ENCODE measurements at places on chromosomes 4 and X. TPM values are rescaled to one million over a fixed set of nuclear protein-coding genes. Genes with fewer than 3 reads are reported as not detected.

- H3K27ac ChIP-seq = peak overlapping the region; percentile 65
- peaks cover 49% of the 10 kb centered on the region for H3K36me3 ChIP-seq
- no peak for DNase-seq
- no peaks in the 10 kb centered on the region for H3K27me3 ChIP-seq
Measured at GRCh38 chr4:38814386-38814785, 9.8 kb upstream of the TLR1 start.

- DNase-seq = no peak
- no peak overlapping the region for H3K4me3 ChIP-seq
- peaks cover 35% of the 10 kb centered on the region for H3K4me1 ChIP-seq
- peaks cover 22% of the 10 kb centered on the region for H3K36me3 ChIP-seq
Measured at GRCh38 chr4:107996949-107997788, 7.5 kb downstream of the HADH start.

P2RY8 gene
- total RNA-seq = 315 TPM

DNA sequence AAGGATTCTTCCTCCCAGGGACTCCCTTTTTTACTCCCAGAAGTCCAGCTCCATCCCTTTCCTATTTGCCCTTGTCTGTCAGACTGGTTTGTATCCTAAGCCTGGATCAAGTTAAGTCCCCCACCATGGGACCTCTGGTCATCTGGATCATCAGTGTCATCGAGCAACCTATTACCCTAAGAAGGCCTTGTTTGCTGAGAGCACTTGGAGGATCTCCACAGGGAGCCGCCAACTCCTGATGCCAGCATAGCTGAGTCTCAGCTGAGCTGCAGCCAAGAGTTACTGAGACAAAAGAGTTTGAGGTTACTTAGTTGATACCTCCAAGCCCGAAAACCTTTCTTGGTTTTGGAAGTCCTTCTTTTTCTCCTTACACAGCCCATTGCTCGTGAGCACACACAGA lies 10.1 kb upstream of the DAPP1 start:
- no peaks in the 10 kb centered on the region for H3K36me3 ChIP-seq
- DNase-seq = no peak
- H3K27ac ChIP-seq = no peak overlapping the region
- H3K4me1 ChIP-seq = peaks cover 17% of the 10 kb centered on the region
- H3K27me3 ChIP-seq = peaks cover 24% of the 10 kb centered on the region

DNA sequence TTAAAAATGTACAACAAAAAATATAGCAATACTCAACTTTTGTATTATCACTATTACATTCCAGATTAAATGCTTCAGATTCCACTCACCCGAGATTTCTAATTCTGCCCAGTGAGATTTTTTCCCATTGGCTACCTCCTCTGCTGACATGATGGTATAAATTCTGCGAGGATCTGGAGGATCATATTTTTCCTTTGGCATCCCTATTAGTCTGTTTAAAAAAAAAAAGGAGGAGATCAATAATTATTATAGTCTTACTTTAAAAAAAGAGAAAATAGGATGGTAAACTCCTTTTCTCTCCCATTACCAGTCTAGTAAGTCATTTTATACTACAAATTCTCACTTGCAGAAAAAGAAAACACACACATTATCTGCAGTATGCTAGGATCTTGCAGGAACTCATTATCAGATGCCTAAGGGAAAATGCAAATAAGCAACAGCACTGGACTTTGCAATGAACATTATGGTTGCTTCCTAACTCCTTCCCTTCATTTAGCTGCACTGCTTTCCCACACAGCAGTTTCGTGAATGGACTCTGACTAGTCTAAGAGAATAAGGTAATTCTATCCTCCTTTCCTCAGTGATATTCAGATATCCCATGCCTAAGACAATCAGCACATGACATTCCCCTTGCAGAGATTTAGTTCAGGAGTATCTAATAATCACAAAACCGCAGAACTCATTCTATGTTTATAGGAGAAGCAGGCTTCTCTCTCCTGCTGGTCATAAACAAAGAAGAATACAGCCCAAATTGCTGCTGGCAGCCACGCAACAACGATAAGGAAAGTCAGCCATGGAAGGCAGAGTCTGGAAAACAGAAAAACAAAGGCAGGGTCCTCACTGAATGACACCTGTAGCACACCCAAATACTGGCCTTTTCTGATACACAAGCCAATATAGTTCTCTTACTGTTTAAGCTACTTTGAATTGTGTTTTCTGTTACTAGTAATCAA lies 42.7 kb downstream of the CNOT6L start:
- no peak for DNase-seq
- H3K4me3 ChIP-seq = no peak overlapping the region
- peaks cover 40% of the 10 kb centered on the region for H3K36me3 ChIP-seq
- no peaks in the 10 kb centered on the region for H3K27me3 ChIP-seq
- H3K27ac ChIP-seq = peak overlapping the region; percentile 38
- peaks cover 24% of the 10 kb centered on the region for H3K4me1 ChIP-seq

DNA sequence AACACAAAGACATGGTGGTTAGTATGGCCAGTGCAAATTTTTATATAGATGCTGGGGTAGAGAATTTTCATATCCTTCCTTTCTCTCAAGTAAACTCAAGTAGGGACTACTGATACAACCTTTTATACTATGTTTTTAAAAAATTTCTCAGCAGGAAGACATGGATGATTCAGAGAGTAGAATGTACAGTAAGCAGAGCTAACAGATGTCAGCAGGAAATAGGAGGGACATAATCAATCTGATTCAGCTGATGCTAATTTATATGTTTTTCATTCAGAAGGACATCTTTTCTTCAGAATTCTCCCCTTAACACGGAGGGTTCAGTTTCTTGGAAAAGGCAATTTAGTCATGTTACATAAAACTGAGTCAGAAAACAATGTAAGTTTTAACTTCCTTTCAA lies 95.4 kb downstream of the GRIA2 start:
- H3K27me3 ChIP-seq = no peaks in the 10 kb centered on the region
- H3K4me1 ChIP-seq = no peaks in the 10 kb centered on the region
- H3K36me3 ChIP-seq = no peaks in the 10 kb centered on the region
- DNase-seq = no peak
- no peak overlapping the region for H3K27ac ChIP-seq

DNA sequence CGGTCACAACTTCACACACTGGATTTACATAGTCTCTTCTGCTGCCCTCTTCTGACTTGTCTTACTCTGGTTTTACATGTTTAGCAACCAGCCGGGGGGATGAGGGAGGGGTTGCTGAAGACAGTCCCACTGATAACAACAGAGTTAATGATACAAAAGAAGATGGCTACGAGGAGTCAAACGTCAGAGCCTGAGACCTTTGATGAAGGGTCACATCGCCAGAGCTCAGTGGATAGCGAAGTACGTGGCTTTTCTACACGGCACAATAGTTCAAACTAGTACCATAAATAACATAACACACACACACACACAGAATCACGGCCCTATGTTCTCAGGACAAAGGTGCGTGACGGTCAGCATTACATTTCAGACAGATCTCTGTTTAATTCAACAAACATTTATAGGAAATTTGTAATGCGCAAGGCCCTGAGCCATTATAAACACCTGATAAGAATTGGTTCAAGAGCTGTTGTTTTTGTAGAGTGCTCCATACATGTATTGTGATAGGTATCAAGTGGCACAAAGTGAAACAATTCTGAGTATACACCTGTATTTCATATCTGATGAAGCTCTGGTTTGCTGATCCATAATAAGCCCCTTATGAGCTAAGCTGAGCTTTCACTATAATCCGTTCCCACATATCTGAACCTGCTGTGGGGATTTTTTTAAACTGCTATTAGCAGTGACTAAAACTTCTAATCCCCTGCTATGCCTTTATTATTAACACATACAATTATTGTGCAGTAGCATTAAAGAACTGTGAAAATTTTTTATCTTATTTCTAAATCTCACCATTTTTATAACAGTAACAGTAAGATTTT lies 100.0 kb downstream of the NR3C2 start:
- H3K27ac ChIP-seq = no peak overlapping the region
- no peaks in the 10 kb centered on the region for H3K4me1 ChIP-seq
- no peaks in the 10 kb centered on the region for H3K27me3 ChIP-seq

DNA sequence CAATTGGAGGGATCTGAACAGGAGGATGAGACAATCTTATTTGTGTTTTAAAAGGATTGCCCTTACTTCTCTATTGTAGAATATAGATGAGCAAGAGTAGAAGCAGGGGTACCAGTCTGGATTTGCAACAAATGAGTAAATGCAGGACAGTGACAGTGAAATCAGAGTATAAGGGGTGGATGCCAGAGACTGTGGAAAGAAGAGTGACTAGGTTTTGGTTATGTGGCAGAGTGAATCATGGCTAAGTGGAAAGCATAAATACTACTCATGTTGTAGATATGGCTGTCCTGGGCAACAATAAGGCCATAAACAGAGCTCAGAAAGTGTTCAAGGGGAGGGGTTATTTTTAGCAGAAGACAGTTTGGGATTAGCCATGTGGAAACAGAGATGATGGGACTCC lies 6.0 kb upstream of the VSIG4 start:
- H3K4me3 ChIP-seq = peak overlapping the region; percentile 6
- H3K4me1 ChIP-seq = peaks cover 45% of the 10 kb centered on the region
- H3K27ac ChIP-seq = peak overlapping the region; percentile 83
- DNase-seq = no peak
- H3K27me3 ChIP-seq = no peaks in the 10 kb centered on the region

PFKFB1 gene
- 0.71 TPM for total RNA-seq

Measured in activated B cell treated with CpG ODN at 0.5 μM for 24 hours (primary cell).